ENCODE measurements at places on chromosomes 2 and 18.

- no peak for DNase-seq
Observed at GRCh38 chr2:108937367-108938017, 51.5 kb downstream of the EDAR start.

DNA sequence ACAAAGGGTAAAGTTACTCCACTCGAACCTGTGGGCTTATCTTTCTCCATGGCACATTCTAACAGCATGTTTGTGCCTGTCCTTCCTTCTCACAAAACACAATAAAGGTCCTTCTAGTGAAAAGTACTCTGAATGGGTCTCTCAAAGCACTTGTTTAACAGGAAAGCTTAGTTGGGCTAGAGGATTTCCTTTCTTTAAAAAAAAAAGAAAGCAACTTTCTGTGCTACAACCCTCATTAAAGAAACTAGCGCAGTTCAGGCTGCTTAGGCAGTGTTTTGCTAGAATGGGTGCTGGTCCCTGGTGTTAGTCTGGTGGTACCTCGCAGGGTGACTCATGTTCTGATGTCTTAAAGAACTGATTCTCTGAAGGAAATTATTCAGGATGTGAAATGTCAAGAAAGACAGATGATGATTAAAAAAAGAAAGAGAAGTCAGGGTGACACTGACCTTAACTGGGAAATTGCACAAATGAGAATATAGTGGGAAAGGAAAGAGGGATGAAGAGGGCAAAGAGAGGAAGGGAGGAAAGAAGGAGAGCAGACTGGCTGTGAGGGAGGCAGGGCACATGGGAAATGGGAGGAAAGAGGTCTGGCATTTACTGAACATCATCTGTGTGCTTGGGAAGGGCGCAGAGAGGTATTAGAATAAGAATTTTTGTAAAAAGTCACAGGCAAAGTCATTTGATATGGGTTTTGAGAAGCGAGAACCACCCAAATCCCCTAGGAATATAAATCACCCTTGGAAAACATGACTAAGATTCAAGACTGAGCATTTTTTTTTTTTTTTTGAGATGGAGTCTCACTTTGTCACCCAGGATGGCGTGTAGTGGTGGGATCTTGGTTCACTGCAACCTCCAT lies 74.9 kb downstream of the ATP8B1 start:
- DNase-seq = peak; percentile 63

GRCh38 chr18:4193086-4193485 lies 262.0 kb downstream of the DLGAP1 start:
- DNase-seq = no peak

- peak; percentile 88 for DNase-seq
Observed at GRCh38 chr18:61400716-61401115, 67.5 kb downstream of the CDH20 start.

- DNase-seq = no peak
Observed at GRCh38 chr18:45416168-45416567, 199.1 kb upstream of the SLC14A2 start.

DNA sequence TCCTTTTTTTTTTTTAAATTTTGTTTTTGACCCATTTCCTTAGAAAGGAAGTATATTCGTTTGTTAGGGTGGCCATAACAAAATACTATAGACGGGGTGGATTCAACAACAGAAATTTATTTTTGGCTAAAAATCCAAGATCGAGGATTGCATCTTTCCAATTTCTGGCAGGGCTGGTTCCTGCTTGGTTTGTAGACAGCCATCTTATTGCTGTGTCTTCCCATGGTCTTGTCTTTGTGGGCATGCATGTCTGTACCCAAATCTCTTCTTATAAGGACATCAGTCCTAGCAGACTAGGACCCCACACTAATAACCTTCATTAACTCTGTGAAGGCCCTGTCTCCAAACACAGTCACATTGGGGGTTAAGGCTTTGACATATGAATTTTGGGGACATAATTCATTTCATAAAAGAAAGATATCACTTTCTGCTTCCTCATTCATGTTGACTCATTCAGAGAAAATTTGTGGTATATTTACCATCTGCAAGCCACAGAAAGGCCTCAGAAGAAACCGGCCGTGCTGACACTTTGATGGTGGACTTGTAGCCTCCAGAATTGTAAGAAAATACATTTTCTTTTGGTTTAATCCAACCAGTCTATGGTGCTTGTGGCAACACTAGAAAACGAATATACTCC lies 262.1 kb downstream of the LPIN1 start:
- DNase-seq = peak; percentile 64

DNA sequence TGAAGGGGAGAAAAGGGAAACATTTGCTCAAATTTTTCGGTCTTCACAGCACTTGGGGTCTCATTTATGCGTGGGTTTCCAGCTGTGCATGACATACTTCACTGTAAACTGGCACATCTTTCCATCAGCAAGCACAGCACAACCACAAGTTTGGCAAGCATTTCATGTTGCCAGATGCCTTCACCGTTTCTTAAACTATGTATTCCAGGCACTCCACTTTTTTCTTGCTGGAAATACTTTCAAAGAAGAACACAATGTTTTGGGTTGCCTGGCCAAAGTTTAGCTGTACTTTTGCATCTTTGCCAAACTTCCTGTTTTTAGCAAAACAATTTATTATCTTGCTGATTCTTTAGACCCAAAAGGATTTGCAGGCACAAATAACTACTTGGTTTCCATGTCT lies 194.6 kb upstream of the MEIS1 start:
- DNase-seq = no peak

DNA sequence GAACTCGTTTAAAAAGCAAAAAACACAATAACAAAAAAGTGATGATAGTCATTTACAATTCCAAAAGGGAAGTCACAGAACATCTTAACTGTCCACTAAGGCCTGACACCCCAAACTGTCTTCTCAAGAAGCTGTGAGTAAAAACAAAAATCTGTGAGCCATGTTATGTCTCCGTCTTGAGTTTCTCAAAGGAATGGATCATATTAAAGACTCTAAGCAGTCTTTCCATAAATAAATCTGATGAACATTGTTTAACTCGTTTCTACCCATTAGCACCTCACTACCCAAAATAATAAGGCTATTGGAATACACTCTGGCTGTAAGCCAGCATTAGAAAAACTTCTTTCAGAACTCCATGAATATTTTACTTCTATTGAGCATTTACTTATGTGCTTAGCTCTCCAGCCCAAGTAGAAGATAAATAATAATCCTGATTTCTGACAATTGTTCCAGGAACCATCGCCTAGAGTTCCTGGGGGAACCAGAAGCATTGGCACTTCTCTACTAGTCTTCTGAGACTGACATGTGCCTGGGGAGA lies 396.0 kb downstream of the STK39 start:
- DNase-seq = no peak

DNA sequence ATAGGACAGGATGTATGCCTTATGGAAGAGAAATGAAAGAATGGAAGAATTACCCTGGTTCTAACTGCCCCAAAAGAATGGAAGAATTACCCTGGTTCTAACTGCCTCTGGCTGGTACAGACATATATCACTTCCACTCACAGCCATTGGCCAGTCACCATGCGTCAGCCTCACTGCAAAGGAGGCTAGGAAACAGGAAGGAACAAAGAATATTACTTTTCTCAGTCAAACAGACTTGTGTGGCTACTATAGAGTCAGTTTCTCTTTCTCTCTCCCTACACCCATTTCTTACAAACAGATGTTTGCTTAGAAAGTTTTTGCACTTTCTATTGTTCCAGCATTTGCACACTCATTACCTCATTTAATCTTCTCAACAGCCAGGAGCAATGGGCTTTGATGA lies 1111.1 kb upstream of the KLHL29 start:
- DNase-seq = no peak

GRCh38 chr2:9378433-9379390 lies 44.6 kb downstream of the ITGB1BP1 start:
- peak; percentile 87 for DNase-seq

All from EH (cell line).